ENCODE measurements at places on chromosomes 2 and 18.
A peak's percentile ranks its signal among the peaks of the same experiment; 100 is the strongest.

- no peak for DNase-seq
Measured at GRCh38 chr2:72919414-72920317, 2.3 kb downstream of the EMX1 start.

GRCh38 chr2:232276084-232276732, 102.3 kb upstream of the ALPP start:
- no peak for DNase-seq

- peak; percentile 71 for DNase-seq
Measured at GRCh38 chr2:191675807-191676721, 1.9 kb upstream of the NABP1 start.

- DNase-seq = no peak
Measured at GRCh38 chr2:110662560-110662959, 15.3 kb downstream of the BUB1 start.

- DNase-seq = no peak
Measured at GRCh38 chr18:59379772-59380522, 20.9 kb upstream of the LMAN1 start.
